ENCODE measurements at places on chromosomes 5 and 9.

DNA sequence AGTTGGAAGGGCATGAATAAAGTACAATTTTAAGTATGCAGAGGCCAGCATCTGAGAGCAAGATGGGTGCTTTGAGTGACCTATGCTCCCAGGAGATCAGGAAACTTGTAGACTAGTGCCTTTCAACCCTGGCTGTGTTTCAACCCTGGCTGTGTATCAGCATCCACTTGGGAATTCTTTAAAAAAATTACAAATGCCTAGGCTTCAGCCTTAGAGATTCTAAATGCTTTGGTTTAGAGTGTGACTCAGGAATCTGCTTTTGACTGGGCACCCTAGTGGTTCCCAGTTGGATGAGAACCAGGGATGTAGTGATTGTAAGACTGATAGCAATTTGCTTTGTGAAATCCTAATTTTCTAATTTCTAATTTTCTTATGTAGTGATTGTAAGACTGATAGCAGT is 65.6 kb downstream of the RALGPS1 start:
- DNase-seq: no peak

GRCh38 chr5:160805376-160805775 is 46.6 kb downstream of the ATP10B start:
- DNase-seq: no peak

GRCh38 chr9:136400038-136400834 is at the start of gene SNAPC4:
Gene SNAPC4 (minus strand): TSS chr9:136400170. CDS start chr9:136398428, 1,742 bp downstream.
- DNase-seq: no peak

DNA sequence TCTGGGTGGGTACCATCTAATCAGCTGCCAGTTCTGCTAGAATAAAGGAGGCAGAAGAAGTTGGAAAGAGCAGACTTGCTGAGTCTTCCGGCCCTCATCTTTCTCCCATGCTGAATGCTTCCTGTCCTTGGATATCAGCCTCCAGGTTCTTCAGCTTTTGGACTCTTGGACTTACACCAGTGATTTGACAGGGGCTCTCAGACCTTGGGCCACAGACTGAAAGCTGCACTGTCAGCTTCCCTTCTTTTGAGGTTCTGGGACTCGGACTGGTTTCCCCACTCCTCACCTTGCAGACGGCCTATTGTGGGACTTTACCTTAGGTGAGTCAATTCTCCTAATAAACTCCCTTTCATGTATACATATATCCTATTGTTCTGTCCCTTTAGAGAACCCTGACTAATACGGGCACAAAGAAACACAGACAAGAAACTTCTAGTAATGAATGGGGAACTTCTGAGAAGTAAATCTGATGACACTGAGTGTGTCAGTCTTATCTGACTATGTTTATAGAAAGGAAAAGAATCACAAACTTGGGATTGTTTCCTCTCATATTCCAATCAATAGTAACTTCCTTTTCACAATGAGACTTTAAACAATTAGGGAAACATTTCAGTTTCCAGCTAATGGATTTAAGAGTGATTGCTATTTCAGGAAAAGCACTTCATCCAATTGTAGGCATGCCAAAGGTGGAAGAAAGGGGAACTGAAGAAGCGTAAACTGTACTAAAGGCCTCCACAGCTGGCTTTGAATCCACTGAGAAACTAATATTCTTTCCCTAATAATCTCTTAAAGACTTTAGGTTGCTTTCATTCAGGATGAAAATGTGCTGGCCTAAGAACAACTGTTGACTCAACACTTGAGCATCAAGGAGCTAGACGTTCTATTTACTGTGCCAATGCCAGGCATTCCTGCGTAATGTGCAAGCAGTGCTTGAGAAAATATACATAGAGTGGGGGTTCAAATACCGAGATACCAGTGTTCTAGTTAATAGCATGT is 127.9 kb upstream of the PTGER4 start:
- DNase-seq: no peak

DNA sequence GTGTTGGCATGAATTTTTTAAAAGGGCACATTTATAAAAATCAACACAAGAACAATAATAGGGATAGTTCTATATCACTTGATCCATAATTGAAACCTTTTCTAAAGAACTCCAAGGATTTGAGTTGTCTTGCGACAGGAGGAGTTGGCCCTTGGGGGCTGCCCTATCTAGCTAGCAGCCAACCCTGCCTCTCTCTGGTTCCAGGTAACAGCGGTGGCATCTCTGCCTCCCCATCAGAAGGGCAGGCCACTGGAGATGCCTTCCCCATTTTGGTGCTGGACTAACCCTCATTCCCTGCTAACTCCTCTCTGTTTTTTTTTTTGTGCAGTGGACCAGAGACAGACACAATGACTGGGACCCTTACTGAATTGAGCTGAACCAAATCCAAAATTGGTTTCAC is 393.0 kb downstream of the MED10 start:
- DNase-seq: no peak

DNA sequence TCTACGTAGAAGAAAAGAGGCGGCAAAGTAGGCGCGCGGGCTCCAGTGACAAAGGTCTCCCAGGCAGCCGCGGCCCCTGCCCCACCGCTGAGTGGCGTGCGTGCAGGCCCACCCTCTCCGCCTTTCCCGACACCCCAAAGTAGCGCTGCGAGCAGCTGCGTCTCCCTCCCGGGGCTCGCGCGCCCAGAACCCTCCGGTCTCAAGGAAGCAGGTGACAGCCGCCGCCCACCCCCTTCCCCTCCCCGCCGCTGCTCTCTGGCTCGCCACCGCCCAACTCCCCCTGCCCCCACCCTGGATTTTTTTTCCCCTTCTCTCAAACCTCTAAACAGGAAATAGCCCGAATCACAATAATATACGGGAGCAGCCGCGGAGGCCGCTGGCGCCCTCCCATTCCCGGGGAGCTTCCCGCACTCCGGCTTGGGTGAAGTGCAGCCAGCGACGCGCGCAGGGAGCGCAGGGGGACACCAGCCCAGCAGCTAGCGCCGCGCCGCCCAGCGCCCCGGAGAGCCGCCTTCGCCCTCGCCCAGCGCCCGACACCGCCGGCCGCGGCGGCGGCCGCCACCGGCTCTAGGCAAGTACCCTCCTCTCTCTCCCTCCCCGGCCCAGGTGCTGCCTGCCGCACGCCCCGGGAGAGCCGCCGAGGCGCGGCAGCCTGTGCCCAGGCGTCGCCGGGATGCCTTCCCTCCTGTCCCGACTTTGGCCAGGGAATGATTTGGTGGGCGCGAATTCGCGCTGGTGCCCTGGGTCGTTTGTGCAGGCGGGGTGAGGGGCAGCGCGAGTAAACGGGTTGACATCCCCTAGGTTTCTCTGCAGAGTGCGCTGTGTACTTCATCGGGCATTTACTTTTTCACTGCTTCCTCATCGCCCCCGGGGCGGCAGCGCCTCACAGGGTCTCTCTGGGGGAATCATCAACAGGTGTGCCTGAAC is 52.7 kb upstream of the TJP2 start:
- no peak for DNase-seq

GRCh38 chr5:174198541-174198940 is 153.0 kb downstream of the NSG2 start:
- DNase-seq: no peak

DNA sequence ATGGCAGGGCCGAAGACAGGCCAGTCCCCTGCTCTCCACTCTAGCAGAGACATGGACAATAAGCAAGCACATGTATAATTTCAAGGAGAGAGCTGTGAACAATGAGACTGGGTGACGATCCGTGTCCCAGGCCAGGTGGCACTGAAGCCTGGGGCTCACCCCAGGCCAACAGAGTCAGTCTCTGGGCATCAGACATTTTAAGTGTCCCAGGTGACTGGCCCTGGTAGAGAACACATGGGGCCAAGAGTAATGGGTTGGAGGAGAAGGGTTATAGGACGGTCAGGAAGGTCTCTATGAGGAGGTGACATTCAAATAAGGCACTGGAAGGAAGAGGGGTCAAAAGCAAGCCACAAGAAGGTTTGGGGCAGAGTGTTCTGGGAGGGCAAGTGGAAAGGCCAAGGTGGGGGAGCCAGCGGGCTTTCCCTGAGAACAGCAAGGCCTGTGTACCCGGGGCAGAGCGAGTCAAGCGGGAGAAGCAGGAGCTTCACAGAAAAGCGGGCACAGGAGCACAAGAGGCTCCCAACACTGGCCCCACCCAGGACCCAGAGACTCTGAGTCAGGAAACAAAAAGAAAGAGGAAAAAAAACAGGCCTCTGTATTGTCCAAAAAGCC is 1.1 kb upstream of the AKNA start:
- no peak for DNase-seq

- DNase-seq: no peak
These were observed 157.2 kb downstream of the EFNA5 start for GRCh38 chr5:107513337-107514085.

DNA sequence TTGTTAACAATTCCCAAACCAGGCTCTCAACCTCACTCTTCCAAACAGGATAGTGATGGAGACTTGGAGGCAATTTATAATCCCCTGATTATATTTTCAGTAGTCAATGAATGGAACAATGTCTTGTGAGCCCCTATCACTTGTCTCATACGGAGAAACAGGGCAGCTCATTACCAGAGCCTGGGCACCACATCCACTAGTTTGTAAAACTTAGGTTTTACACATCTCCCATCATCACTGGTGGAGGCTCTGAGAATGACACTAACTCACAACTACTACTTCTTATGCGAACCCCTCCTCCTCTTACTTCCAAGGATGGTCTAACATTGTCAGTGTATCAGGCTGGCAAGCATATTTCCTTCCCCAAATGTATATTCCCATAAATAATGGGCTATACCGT is 253.7 kb downstream of the EPB41L4A start:
- DNase-seq: no peak

DNA sequence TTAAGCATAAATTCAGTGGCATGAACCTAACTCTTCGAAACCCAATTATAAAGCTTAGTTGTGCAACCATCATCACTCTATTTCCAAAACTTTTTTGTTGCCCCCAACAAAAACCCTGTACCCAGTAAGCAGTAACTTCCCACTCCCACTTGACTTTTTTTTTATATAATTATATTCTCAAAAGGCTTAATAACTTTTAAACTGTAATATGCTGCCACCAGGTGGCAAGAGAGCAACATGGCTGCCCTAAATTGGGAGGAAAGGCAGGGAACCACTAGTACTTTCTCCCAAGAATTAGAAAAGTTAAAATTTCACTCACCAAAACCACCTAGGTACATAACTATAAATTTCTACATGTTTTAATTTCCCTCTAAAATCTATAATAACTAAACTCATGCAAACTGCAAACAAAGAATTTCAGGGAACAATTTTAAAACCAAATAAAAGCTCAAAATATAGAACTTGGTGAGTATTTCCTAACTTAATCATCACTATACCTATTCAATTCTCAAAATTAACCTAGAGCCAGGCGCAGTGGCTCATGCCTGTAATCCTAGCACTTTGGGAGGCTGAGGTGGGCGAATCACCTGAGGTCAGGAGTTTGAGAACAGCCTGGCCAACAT is 50.2 kb upstream of the RNF38 start:
- no peak for DNase-seq

- no peak for DNase-seq
These were observed 532.7 kb upstream of the DMAC1 start for GRCh38 chr9:8332331-8332650.

DNA sequence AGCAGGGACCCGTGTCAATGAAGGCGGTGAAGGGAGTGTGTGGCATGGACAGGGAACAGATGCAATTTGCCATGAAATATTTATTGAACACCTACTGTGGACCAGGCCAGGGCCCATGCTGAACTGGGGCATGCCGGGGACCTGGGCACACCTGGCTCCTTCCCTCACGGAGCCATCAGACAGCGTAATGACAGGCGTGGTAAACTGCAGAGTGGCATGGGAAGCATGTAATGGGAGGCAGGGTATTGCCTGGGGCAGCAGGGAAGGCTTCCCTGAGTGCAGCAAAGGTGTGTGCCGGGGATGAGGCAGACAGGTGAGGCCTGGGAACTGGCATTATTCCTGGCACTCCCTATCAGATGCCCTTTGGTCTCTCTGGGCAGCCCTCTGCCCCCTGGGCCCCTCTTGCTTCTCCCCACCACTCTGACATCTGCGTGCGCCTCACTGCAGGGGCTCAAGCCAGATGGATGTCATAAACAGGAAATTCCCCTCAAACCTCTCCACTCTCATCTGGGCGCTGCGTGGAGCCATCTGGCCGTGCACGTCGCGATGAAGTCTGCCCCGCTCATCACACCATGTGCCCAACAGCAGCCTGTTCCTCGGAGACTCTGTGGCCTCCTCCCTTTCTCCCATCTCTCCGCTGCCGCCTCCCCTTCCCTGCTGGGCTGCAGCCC is 67.6 kb downstream of the HMCN2 start:
- no peak for DNase-seq

DNA sequence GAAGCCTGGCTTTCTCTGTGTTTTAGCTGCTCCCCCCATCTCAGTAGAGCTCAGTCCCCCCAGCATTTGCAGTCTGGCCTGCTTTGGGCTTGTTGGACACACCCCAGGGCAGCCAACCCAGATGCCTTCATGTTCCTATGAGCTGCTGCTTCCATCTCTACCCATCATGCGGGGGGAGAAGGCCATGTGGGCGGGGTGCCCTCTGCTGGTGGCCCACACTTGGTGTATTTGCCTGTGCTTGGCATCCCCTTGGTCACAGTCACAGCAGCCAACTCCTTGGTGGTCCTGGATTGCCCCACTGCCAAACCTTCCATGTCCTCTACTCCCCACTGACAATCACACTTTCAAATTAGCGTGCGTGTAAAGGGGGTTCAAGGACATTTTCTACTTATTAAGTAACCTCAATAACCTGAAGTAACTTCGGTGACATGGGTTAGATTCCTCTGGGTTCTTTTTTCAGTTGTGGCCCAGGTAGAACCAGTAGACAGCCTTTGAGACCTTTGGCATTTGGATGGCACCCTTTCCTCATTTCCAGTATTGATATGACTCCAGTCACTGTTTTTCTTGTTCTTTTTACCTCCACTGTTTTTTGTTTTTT is 42.8 kb downstream of the SNX30 start:
- no peak for DNase-seq

- no peak for DNase-seq
These were observed 26.2 kb downstream of the LHX2 start for GRCh38 chr9:124037790-124038189.

GRCh38 chr5:124663101-124663506 is 83.3 kb downstream of the ZNF608 start:
- no peak for DNase-seq

DNA sequence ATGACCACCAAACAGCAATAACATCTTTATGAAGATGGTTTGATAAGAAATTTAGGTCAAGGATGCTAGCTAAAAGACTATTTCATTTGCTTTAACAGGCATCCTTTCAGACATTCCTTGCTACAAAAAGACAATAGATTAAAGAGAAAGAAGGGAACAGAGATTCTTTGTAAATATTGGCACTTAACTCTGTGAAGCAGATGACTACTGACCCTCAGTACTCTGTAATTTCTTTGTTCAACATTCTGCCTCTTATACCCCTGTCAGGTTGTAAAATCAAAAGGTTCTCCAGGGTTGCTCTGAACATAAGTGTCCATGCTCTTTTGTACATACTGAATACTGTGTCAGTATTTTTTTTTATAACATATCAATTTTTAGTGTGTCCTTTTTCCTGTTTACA is 610.6 kb upstream of the GRAMD2B start:
- DNase-seq: no peak

DNA sequence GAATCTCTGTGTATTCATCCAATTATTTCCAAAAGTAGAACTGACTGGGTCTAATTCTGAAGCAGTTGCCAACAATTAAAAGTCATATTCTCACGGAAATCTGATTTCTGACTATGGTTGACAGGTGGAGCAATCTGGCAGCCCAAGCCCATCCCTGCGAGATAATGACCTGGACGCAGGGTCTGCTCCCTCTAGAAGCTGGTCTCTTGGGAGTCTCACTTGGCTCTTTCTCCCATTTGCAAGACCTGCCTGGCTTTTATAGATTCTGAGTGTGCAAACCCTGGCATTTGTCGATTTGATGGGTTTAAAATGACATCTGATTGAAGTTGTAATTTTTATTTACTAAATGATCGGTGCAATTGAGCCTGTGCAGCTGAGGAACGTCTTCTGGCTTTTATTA is 49.4 kb upstream of the NEURL1B start:
- DNase-seq: no peak

- DNase-seq: no peak
These were observed 169.0 kb downstream of the TRIM32 start for GRCh38 chr9:116855881-116856662.

All from cortex of kidney (tissue), 1 donor.